ENCODE measurements at places on chromosomes 3 and 15.

- no peak for DNase-seq
Observed at GRCh38 chr3:124360563-124360962, 368.6 kb upstream of the ROPN1 start.

- no peak for DNase-seq
Observed at GRCh38 chr3:140636406-140637138, 41.3 kb upstream of the TRIM42 start.

- no peak for DNase-seq
Observed at GRCh38 chr3:130900959-130901358, 7.1 kb downstream of the ATP2C1 start.

DNA sequence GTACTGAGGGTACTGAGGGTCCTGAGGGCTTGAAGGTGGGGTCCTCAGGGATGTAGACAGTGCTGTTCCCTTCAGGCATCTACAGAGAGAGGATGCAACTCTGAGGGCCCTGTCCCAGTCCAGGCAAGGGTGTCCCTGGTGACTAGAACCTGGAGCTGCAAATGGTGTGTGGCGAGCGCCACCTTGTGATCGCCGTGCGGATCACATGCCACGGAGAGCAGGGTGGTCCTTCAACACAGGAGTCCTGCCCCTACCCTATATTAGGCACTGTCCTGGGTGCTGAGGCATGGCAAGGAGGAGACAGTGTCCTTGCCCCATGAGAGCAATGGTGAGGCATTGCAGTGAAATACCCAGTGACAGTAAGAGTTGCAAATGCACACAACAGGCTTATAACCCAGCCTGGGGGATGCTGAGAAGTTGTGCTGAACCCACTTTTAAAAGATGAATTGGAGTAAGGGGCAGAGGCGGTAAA lies 23.6 kb downstream of the RHCG start:
- DNase-seq = no peak

DNA sequence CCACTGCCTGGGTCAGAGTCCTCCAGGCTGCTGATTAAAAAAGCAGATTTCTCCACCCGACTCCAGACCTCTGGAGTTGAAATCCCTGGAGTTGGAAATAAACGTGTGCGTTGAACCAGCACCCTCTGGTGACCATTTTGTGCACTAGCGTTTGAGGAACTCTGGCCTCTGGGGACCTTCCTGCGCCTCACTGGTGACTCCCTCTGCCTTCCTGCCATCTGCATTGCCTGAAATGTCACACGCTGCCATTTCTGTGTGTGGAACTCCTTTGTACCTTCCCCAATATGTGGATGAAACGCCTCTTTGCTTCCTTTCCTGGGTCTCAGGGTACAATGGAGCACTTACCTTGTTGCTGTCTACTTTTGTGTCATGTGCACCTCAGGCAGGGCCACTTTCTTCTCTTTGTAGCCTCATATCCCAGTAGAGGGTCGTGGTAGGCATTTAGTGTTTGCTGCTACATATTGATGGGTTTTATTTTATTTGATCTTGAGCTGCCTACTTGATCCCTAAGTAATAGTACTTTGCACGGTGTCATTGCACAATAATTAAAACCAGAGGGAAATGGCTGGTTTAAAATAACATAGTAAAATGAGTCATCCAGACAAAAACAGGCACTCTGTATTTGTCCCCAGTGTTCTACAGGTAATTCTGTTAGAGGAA lies 56.8 kb downstream of the GPR171 start:
- peak; percentile 62 for DNase-seq

DNA sequence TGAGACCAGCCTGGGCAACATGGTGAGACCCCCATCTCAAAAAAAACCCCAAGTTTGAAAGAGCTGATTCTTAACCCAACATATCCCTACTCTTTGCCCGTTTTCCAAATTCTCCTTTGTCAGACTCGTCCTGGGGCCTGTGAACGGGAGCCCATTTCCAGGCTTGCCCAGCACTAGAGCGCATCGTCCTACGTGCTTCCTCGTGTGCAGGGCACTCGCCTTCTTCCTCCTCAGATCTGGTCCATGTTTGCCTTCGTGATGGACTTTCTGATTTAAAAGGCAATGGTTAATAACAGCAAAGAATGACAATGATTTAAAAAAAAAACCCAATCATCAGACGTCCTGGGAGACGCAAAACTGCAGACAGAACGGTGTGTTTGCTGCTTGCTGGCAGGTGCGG lies 10.1 kb downstream of the MELTF start:
- no peak for DNase-seq

DNA sequence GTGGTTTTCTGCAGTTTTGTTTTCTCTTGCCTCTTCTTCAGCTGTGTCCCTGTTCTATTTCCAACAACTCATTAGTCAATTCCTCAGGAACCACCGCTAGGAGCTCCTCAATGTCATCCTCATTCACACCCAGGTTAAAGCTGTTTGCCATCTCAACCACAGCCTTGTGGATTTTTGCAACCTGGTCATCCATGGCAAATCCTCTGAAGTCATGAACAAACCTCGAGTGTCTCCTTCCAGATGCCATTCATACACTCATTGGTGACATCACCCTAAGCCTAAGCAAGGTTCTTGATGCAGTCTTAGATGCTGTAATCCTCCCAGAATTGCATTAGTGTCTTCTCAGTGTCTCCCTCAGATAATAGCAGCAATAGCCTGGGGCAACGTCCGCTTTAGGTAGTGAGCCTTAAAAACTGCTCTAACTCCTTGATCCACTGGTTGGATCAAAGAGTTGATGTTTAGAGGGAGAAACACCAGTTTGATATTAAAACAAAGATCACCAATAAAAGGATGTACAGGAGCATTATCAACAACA lies 31.5 kb upstream of the ZNF502 start:
- no peak for DNase-seq

DNA sequence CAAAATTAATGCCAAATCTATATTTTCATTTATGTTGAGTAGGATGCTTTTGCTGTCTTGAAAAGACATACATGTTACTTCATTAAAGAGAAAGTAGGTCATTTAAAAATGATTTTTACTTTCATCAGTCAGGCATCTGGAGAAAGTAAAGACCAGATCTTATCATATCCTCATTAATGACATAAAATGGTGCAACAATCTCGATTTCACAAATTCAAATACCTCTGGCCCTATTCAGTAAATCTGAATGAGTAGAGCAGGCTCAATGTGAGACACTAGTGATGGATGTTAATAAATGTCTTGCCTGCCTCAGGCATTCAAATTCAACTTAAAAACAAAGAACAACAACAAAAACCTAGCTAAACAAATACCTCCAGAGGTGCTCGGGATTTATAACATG lies 714.1 kb downstream of the NAALADL2 start:
- no peak for DNase-seq

DNA sequence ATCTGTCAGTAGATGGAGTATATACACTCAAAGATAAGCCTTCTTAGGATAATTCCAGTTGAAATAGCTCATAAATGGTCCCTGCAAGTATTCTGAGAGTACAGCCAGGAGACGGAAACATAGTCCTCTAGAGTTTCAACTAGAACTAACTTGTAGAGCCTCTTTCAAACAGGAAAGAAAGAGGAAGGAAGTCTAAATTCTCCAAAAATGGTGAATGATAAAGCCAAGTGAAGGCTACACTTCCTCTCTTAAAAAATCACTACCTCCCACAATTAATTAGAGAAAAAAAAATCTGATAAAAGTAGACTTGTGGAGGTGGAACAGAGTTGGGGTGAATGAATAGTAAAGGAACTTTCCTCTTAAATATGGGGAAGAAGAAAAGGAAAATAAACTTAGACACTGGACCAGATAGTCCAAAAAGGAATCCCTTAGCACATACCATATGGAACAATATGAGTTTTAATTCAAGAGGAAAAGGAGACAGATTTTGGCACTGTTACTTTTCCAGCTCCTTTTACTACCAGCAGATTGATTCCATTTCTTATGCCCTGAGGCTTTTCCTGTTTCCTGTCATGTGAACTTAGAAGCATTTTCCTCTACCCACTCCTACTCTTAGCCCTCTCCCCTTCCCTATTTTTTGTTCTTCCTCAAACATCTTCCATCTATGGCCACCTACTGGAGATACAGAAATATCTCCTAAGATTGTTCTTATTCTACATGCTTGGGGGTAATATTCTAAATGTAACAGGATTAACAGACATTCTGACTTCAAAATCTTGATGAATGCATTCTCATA lies 207.6 kb downstream of the CHST2 start:
- no peak for DNase-seq
